ENCODE measurements at places on chromosomes 1 and 21.

- DNase-seq: no peak
Measured at GRCh38 chr1:156560585-156561163, 11.7 kb downstream of the IQGAP3 start.

DNA sequence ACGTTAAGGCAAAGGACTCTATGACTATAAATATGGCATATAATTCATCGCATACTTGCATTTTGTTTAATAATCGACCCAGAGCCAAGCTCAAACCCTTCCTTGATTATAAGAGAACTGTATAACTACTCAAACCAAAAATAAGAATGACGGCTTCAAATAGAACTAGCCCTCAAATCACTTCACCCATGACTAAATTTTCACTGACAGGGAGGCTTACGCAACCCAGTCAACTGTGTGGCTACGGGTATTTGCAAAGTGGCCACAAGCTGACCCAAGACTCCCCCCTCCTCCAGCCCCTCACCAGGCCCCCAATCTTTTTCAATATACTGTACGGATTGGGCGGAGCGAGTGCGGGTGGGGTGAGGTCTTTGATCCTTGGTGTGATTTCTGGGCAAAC, 268.3 kb downstream of the ASTN1 start:
- no peak for DNase-seq

DNA sequence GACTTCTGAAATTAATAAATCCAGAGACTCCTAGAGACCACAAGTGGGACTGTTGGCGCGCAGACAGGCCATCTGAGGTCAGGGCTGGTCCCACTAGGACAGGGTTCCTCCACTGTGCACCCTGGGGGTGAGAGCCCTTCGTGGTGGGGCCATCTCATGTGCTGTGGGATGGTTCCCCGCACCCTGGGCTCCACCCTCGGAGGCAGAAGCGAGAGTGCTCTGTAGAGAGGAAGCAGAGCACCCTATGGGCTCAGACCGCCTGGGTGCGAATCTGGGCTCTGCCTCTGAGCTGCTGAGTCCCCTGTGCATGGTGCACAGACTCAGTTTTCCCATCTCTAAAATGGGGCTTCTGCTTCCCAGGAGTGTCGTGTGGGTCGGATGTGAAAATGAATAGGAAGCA, 227.3 kb downstream of the NPHP4 start:
- no peak for DNase-seq

DNA sequence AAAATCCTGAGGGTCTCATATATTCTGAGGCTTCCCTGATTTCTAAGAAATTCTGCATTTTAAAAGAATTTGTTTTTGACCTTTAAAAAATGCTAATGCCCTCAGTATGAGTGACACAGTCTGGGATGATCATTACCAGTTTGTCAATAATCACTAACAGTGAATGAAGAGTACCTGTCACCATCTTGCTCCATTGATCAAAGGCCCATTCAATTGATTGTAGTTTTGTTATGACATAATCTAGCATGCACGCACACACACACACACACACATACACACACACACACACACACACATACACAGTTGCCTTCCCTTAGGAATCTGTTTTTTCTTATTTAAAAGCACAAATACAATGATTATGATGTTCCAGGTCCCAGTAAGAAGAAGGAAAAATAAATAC, 250.4 kb downstream of the NFIA start:
- DNase-seq: no peak

DNA sequence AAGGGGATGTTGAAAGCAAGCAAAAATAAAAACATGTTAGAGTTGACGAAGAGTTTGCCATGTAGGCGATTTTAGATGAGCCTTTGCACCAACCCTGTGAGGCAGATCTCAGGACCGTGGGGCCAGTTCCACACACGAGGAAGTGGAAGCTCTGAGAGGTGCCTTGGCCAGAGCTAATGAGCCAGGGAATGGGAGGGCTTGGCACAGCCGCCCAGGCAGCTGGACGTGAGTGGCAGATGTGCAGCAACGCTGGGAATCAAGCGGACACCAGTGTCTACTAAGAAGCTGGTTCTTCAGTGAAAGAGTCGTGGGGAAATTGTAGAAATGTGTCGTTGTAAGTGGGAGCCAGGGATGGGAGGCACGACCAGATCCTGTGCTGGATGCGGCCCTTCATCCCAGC, 58.9 kb upstream of the COL6A1 start:
- DNase-seq: no peak

GRCh38 chr1:224739997-224740684, 124.0 kb downstream of the CNIH3 start:
- no peak for DNase-seq

DNA sequence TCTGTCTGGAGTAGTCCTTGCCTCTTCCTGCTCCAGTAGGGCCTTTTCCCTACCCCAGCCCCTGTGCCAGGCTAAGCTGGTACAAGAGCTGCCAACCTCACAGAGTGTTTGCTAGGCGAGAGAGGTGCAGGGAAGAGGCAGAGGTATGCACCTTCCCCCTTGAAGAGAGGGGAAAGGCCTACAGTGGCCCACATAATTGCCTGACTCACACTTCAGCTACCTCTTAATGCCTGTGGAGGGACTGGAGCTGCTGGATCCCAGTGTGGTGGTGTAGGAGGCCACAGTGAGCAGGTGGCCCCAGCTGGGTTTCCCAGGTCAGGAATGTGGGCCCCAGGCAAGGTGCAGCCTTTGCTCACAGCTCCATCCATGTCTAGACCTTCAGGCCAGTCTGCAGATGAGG, 3.3 kb upstream of the CCDC28B start:
- DNase-seq: no peak

DNA sequence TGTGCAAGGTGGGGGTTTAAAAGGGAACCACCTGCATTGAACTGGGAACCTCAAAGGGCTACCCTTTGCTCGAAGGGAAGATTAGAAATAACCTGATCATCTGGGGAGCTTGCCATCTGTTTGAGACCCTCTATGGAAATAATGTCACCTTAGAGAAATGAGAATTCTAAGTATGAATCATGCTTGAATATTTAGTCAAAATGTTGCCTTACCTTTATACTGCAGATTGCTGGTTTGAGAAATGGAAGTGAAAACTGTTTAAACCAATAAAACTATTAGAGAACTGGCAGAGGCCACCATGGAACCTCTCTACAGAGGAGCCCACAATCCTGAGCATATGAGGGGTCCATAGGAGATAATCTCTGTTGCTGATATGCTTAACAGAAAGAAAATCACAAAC, 131.2 kb upstream of the FAM78B start:
- no peak for DNase-seq

- DNase-seq: no peak
Measured at GRCh38 chr21:32826329-32827167, 55.0 kb upstream of the PAXBP1 start.

- no peak for DNase-seq
Measured at GRCh38 chr1:208985231-208985630, 598.3 kb upstream of the CAMK1G start.

DNA sequence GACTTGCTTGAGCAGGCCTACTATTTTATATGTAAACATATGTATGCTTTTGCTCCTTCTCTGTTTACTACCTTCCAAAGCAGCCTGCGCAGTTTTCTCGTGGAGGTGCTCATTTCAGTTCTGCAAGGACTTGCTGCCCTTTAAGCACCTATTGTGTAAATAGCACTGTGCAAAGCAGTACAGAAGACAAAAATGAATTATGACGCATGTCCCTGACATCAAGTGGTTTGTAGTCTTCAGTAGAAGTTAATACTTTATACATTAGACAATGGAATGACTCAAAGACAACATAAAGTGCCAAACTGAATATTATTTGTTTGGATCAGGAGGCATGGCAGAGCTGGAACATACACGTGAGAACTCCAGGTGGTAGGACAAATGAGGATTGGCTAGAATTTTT, 611.7 kb downstream of the LMO4 start:
- DNase-seq: no peak

DNA sequence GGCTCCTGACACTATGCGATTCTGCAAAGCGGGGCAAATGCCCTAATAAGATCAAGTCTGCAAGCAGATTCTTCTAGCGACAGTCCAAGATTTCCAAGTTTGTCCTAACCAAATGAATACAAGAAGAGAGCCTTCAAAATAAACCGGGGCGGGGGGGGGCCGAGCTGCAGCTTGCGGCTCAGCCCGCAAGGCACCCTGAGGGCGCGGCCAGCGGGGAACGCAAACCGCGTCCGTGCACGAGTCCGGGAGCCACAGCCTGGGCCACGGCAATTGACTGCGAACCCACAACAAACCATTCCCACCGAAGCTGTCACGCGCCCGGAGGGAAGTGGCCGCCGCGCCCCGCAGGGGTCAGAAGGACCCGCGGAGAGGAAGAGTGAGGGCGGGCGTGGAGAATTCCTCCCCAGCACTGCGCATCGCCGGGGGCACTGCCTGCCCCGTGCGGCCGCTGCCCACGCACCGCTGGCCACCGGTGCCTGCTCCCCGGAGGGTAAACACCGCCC, 687 bp downstream of the TGFBR3 start:
- DNase-seq: peak; percentile 41

GRCh38 chr1:85058786-85059185, 10.5 kb upstream of the MCOLN3 start:
- DNase-seq: no peak

- DNase-seq: no peak
Measured at GRCh38 chr1:150578272-150579109, 919 bp downstream of the MCL1 start.

DNA sequence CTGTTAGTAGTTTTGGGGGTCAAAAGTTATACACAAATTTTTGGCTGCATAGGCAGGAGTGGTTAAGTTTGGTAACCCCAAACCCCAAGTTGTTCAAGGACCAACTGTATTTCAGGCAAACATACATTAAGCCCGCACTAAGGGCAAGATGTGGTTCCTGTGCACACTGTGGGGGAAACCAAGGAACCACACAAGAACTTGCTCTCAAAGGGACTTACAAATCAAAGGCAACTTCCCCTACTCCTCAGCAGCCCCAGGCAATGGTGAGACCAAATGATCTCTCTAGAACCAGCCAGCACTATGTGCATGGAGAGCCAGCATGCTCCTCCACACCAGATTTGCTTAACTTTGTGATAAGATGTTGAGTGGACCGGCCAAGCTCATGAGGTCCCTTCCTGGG, 35.3 kb downstream of the PACC1 start:
- no peak for DNase-seq

- DNase-seq: no peak
Measured at GRCh38 chr1:1349256-1350012, at the start of gene DVL1. DVL1 (minus strand) TSS chr1:1349418; CDS start chr1:1349065, 353 bp downstream.

DNA sequence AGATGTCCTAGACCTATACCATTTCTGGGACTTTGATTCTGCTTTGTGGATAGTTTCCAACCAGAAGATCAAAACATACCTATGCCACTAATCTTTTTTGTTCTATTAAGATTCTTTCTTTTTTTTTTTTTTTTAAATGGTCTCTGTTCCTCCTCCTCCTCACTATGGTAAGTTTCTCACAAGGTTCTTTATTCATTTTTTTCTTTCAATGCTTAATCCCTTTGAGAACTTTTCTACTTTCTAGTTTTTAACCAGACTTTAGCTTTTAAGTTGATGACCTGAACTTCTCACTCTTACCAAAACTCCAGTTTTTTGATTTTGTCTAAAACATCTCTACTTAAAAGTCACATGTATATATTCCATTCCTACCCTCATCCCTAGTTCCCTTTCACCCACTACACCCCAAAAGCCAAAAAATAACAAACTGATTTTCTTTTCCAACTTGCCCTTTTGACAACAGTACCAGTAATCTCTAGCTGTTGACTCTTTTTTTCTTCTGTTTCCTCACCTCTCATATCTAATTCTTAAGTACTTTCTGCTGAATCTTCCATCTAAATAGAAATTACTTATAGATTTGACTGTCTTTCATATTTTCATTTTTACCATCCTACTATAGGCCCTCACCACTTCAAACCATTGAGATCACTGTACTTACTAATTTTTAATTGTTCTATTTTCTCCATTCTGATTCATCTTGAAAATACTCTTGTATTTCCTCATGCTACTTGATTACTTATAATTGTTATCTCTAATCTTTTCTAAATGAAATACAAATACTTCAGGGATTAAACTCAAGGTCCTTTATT, 6.1 kb downstream of the CEPT1 start:
- DNase-seq: no peak

GRCh38 chr1:241557551-241558193, 25.5 kb downstream of the KMO start:
- DNase-seq: no peak

- no peak for DNase-seq
Measured at GRCh38 chr1:167297222-167298214, 76.8 kb downstream of the POU2F1 start.

DNA sequence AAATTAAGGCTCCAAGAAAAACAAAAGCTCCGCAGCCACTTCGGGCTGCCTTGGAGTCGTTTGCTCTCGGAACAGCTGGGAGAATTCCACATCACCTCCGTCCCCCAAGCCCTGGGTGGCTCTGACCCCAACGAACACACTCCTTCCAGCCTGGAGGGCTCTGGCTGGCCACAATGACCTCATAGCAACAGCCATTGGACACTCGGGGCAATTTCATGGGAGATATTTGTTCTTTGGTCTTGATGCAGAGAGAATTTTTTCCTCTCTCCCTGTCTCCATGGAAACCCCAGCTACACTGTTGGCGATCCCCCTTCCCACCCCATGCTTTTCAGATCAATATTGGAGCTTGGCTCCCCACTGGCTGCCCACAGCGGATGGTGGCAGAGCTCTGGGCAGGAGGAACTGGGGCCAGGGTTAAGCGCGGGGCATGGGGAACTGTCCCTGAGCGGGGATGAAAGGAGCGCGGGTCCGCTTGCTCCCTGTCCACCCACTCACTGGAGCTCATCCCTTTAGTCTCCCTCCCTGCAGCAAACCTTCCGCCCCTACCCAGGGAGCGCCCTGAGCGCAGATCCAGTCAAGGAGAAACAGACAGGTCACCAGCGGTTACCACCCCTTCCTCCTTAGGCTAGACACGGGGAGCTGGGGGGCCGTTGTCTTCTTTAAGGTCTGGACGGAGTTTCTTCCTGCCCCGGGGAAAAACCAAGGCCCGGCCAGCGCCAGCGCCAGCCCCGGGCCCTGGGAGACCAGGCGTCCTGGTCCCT, 1.2 kb downstream of the WNT4 start:
- DNase-seq: no peak

DNA sequence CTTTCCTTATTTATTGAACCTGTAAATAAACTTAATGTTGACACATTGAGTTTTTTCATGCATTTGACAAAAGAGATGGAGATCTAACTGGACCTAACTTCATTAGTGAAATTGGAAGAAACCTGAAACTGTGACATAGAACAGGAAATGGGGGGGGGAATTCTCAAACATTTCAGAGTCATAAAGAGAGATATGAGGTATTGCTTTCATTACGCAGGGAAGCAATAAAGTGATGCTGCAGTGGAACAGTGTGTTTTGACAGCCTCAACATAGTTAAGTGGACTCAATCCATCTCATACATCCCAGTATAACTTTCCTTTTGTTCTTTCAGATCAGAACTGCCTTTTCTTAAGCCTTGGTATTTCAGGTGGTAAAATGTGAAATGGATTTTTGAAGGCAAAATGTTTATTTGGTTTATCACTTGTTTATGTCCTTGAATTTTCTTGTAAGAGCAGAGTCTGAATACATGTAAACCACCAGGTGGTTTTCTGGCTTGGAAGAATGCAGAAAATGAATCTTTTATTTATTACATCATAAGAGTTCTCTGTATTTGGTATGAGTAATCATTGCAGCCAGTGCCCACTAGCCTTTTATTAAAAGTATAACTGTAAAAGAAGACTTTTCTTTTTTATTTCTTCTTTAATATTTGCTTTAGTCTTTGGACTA, 132.5 kb downstream of the ZNF326 start:
- DNase-seq: no peak

GRCh38 chr1:53334312-53334711, 6.4 kb upstream of the LRP8 start:
- no peak for DNase-seq

Measured in C1 segment of cervical spinal cord (tissue), 14 donors.